ENCODE measurements at places on chromosomes 3 and 15.

DNA sequence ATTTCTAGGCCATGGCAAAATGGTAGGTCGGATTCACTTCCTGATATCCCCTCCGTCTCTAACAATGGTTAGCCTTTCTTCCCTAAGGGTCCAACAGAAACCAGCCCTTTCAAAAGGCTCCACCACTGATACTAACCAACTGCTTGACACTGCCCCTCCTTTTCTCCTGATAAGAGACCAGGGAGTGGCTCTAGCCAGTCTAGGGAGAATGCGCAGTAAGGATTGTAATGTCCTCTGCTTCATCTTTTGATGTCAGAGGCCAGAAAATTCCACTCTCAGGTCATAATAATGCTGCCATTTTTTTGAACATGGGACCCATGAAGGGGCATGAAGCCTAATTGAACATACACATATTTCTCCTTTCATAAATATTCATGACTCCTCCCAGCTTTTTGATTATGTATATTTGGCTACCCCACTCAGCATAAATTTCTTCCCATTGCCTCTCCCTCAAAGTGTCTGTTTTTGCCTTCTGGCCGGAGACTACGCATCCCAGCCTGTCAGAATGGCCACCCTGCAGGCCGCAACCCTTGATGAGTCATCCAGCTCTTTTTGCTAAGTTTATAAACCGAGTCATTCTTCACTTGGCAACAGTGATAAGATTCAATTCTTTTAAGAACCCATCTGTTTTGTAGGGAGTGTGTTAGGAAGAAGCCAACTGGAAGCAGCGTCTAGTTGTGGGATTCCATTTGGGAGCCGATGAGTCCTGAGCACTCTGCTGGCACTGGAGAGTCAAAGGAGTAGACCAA is 189.0 kb upstream of the MCTP2 start:
- peak; percentile 97 for DNase-seq

GRCh38 chr3:9146367-9147071 is 102.9 kb downstream of the SRGAP3 start:
- DNase-seq = no peak

DNA sequence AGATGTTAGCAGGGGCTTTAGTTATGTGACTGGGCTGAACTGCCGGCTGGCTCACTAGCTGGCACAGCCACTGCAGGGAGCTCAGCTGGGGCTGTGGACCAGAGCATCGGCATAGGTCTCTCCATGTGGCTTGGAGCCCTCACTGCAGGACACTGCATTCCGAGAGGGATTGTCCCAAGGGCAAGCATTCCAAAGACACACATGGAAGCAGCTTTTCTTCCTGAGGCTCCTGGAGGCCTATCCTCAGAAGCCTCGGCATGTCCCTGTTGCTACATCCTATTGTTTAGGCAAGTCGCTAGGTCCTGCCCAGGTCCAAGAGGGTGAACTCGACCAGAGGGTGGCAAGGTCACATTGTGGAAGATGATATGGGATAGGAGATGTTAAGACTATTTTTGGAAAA is 209.8 kb downstream of the PLCL2 start:
- DNase-seq = no peak

DNA sequence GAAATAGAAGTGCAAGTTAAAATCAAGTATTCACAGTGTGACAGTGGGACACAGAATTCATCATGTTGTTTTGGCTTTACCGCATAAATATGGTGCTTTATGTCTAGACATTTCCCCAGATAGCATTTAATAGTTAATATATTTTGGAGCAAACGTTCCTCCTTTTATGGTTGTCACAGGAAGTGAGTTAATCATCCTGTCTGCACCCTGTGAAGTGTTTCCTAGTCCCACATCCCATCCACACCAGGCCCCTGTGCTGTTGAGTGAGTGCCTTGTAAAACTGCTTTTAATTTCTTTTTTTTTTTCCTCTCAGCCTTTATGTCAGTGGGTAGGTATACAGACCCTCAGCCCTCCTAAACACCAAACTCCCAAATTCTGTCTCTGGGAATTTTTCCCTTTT is 393.7 kb downstream of the FEZF2 start:
- DNase-seq = no peak

- DNase-seq = no peak
Measured at GRCh38 chr3:21067031-21067813, 683.8 kb downstream of the ZNF385D start.

DNA sequence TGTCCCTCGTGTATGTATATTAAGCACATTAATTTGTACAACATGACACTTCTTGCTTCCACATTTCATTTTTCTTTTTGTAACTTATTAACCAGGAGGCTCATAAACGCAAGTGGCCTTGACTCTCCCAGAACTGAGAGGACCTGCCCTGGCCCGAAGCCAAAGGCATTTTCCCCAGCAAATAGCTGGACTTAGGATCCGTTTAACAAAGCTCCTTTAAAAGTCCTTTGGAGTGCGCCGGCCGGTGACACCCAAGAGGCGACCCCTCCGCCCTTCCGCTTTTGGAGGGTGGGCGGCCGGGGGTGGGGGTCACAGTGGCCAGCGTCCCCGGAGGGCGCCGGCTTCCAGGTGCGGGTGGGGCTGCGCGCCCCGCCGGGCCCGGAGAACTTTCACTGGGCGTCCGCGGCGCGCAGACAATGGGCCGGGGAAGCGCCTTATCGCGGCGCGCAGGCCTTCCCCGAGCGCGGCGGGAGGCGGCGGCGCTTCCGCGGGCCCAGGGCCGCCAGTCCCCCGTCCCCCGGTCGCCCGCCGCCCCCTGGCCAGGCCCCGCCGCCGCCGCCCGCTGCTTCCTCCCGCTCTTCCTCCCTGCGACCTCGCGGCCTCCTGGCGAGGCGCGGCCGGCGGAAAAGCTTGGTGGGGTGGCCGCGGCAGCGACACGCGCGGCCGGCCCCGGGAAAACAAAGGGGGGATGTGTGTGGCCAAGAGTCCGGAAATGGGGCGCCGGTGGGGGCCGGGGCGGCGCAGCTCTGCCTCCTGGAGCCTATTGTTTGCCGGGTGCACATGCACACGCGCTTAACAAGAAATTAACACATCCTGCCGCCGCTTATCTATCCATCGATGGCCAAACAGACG is 613.4 kb downstream of the MCTP2 start:
- peak; percentile 45 for DNase-seq

GRCh38 chr3:13042127-13042701 is 31.0 kb downstream of the IQSEC1 start:
- no peak for DNase-seq

DNA sequence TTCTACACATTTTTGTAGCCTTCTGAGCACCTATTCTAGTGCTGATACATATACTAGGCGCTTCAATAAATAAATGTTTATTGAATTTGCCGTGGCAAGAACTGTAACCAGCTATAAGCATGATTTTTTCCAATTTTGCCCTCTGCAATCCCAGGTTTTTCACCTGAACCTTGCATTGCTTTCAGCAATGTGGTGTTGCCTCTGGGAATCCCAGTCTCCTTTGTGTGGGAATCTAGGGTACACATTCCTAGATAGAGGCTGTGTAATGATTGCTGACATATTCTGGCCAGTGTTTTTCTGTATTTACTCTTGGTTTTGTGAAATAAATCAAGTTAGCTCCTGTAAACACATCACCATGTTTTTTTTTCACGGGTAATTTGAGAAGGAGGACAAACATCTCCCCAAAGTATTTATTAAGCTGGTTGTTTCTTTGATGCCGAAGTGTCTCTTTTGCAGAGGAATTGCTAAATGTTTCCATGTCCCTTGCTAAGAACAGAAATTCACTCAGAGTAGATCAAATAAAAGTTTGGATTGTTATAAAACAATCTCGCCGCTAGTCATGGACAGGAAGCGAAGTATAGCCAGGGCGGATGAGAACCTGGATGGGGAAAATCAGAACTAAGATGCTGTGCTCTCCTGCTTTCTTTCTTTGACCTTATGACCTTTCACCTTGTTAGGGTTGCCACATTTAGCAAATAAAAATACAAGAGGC is 1.2 kb downstream of the CFAP91 start:
- no peak for DNase-seq

- peak; percentile 40 for DNase-seq
Measured at GRCh38 chr15:86772369-86773059, 692.8 kb downstream of the AGBL1 start.

- no peak for DNase-seq
Measured at GRCh38 chr3:49648354-49649019, 25.7 kb upstream of the APEH start.

DNA sequence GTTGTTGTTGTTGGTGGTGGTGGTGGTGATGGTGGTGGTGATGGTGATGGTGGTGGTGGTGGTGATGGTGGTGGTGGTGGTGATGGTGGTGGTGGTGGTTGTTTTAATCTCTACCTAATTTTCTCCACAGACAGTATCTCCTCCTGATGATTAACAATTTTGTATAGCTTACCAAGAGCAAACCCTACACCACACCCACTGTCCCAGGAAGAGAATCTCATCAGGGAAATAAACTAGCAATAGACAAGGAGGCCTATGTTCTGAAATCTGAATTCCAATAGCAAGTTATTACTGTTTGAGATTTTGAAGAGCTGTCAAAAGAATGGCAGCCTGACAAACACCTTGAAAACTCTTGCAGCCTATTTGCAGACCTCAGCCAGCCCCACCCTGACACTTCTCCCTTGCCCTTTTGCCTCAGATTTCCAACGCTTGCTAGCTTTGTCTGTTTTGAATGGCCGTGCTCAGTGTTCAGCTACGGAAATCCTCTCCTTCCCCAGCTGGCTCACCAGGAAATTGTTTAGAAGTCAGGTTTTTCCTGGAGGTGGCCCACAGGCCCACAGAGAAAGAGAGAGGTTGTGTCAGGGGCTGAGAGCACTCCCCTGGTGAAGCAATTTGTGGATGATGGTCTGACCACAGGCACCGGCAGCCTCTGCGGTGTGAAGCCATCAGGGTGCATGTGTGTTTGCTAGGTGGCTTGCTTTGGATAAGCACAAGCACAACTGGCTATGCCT is 101.6 kb downstream of the MAGI1 start:
- DNase-seq = no peak

DNA sequence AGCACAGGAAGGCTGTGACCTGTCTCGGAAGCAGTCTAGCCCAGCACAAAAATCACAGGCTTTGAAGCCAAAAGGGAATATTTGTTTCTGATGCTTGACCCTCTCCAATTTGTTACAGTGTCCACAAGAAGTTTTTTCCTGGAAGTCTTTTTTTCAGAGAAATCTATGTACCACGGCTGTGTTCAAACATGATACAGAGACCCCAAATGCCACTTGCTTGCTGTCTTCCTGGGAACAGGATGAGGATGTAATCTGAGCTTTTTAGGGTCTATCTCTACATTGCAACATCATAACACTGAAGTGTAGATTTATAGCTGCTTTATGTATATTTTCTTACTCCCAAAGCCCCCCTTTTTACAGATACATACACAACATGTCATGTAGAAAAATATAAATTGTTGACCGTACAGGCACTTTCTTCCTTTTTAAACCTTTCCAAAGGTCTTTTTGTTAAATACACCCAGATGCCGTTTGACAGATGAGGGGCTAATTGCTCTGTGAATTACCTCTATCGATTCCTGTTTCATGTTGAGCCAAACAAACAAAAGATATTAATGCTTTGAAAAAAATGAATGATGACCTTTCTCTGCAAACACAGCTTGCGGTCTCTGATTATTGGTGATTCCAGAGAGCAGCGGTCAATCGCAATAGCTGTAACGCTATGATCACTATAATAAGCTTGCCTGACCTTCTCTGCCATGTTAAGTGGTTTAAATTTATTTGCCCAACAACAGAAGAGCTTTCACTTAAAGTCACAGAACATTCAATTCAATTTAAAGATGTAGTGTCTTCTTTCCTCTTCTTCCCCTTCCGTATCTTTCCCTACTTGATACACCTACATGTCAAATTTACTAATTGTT is 875.9 kb upstream of the NR2F2 start:
- DNase-seq = no peak

DNA sequence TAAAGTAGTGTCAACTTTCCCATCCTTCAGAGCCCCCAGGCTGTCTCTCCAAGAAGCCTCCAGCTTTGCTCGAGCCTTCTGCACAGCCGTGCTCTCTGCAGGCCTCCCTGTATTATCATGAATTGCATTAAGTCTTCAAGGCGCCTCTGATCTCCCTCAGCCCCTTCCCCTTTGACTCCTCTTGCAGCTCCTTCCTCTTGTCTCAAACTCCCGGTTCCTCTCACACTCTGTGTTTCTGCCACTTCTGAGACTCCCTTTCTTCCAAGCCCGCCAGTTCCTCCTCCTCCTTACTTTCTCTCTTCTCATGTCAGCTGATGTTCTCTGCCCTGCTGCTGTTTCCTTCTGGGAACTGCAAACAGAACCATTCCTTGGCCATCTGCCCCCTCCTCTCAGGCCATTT is 418.8 kb downstream of the EPHB1 start:
- DNase-seq = no peak

DNA sequence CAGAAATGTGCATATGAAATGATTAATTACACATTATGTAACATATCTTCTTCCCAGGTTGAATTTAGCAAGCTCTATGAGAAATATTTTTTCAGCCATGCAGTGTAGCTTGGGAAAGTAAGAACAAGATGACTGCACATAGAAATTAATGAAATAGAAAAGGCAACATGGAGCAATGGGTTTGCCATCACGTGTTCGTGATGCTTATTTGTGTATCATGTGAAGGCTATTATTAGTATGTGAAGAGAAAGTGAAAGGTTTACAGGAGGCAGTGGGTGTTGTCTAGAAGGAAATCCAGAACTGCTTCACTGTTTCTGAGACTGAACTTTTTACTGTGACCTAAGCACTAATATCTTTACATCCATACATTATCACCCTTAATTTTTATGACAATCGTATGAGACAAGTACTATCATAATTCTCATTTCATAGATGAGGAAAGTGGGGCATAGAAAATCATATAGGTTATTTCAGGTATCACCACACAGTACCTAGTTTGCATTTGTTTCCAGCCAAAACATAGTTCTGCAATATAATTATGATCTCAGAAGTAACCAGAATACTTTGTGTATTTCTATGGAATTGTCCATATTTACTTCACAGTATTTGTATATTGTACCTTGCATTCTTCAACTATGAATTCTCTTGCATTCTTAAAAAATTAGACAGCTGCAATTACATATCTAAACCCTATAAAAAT is 14.9 kb downstream of the SERPINI1 start:
- DNase-seq = no peak

- no peak for DNase-seq
Measured at GRCh38 chr3:12835052-12835665, 6.2 kb downstream of the RPL32 start.

- peak; percentile 20 for DNase-seq
Measured at GRCh38 chr3:66153481-66154443, 67.0 kb upstream of the SLC25A26 start.

DNA sequence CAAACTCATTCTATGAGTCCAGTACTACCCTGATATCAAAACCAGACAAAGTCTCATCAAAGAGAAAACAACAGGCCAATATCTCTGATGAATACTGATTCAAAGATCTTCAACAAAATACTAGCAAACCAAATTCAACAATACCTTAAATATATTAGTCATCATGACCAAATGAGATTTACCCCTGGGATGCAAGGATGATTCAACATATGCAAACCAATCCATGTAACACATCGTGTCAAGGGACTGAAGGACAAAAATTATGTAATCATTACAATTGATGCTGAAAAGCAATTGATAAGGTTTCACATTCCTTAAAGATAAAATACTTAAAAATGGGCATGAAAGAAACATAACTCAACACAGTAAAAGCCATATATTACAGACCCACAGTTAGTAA is 1476.9 kb downstream of the SI start:
- no peak for DNase-seq
